ENCODE measurements at places on chromosomes 4 and X.

DNA sequence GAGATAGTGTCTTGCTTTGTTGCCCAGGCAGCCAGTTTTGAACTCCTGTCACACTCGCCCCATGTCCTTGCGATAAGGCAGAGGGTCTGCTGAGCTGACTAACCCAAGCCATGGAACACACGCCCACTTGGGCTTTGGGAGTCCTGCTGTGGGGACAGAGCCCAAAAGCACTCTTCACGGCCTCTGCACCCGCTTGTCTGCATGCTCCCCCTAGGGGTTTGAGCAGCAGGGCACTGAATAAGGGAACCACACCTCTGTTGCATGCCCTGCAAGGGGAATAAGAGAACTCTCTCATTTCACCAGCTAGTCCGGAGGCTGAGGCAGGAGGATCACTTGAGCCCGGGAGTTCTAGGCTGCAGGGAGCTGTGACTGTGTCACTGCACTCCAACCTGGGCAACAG is 166.0 kb downstream of the STAG2 start:
- H3K4me1 ChIP-seq = no peaks in the 10 kb centered on the region
- no peak overlapping the region for H3K27ac ChIP-seq
- no peak for DNase-seq
- no peaks in the 10 kb centered on the region for H3K27me3 ChIP-seq
- H3K4me3 ChIP-seq = no peak overlapping the region

DNA sequence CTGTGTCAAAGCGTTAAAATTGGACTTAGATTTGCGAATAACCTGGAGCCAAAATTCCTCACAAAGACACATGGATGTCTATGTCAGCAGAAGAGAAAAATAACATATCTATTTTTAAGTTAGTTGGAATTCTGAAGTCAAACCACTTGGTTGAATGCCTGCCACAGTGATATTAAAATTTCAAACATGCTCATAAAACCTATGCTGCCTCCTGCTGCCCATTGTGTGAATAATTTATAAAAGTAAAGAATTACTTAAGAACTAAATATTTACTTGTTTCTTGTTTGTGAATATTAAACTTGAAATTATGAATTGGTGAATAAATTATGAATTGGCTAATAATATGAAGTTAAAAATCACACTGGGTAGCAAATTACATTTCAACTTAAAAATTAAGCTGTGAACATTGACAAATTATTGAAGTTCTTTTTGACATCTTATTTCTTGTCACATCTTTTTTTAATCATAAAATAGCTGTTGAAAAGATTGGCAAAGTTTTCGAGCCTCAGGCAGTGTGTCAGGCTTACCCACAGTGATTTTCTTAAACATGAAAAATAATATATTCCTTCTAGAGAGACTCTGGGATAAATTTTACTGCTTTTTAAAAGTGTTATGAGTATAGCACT is 35.4 kb downstream of the FABP2 start:
- no peaks in the 10 kb centered on the region for H3K4me1 ChIP-seq
- H3K27me3 ChIP-seq = no peaks in the 10 kb centered on the region
- no peak overlapping the region for H3K27ac ChIP-seq
- H3K4me3 ChIP-seq = no peak overlapping the region
- H3K36me3 ChIP-seq = peaks cover 2% of the 10 kb centered on the region

DNA sequence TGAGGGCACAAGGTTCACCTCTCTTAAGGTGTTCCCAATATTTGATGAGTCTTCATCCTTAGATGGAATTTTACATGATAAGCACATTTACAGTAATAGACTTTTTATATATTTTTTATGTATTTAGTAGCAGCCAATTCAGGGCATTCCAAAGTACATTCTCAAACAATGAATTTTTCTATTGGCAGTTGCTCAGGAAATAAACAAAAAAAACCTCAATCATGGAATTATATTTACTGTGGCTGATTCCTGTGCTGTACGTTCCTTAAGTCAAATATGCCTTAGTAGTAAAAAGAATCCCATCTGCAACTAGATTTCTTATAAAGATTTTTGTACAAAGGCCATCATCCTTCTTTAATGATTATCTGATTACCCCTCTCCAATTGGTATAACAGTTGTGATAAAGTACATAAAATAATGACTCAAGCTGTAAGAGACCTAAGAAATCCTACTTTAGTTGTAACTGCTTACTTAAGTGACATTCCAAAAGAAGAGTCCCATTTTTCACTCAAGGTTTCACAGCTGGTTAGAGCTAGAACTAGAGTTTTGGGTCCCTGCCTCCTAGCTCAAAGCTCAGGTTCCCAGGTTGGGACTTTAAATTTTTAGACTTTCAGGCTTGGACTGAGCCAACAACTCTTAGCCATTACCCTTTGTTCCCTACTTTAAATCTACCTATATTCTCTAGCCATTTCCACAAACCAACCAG is 152.7 kb downstream of the FHIP1A start:
- H3K4me3 ChIP-seq = no peak overlapping the region
- H3K36me3 ChIP-seq = no peaks in the 10 kb centered on the region
- H3K27me3 ChIP-seq = peaks cover 12% of the 10 kb centered on the region
- H3K4me1 ChIP-seq = no peaks in the 10 kb centered on the region
- DNase-seq = no peak
- H3K27ac ChIP-seq = no peak overlapping the region

- no peaks in the 10 kb centered on the region for H3K27me3 ChIP-seq
- H3K36me3 ChIP-seq = no peaks in the 10 kb centered on the region
- DNase-seq = no peak
- H3K27ac ChIP-seq = no peak overlapping the region
Observed at GRCh38 chr4:95585016-95585695, 36.4 kb upstream of the UNC5C start.
